ENCODE measurements at places on chromosomes 4 and X. TPM values are rescaled to one million over a fixed set of nuclear protein-coding genes. Genes with fewer than 3 reads are reported as not detected.

The CNKSR2 gene
- total RNA-seq = under 0.01 TPM

The PF4V1 gene
- total RNA-seq = not detected

The HELT gene
- not detected for total RNA-seq

The SYNPO2 gene
- 0.18 TPM for total RNA-seq

The ZMYM3 gene
- 12.8 TPM for total RNA-seq

The PTTG2 gene
- total RNA-seq = not detected

The ASB12 gene
- total RNA-seq = not detected

The SYP gene
- 0.13 TPM for total RNA-seq

The PABPC1L2A gene
- not detected for total RNA-seq

The STOX2 gene
- total RNA-seq = 0.07 TPM

The NWD2 gene
- not detected for total RNA-seq

The HSPA4L gene
- total RNA-seq = 23.8 TPM

The ZRSR2 gene
- 2.6 TPM for total RNA-seq

The NAP1L3 gene
- 0.11 TPM for total RNA-seq

The TCEAL5 gene
- total RNA-seq = not detected

The SPANXD gene
- not detected for total RNA-seq

The ADH1C gene
- total RNA-seq = not detected

The DGAT2L6 gene
- not detected for total RNA-seq

The CLDN2 gene
- not detected for total RNA-seq

The MUC7 gene
- total RNA-seq = not detected

The GRIA3 gene
- total RNA-seq = not detected

The CXCL6 gene
- 3.0 TPM for total RNA-seq

The SCRG1 gene
- not detected for total RNA-seq

The DUX4 gene
- total RNA-seq = not detected

The PLAC1 gene
- total RNA-seq = 0.20 TPM

The REPS2 gene
- 3.8 TPM for total RNA-seq

The C4orf46 gene
- 14.7 TPM for total RNA-seq

The FNIP2 gene
- total RNA-seq = 13.0 TPM

The LUZP4 gene
- not detected for total RNA-seq

The ZAR1 gene
- not detected for total RNA-seq

All from pulmonary artery endothelial cell (primary cell).